Ecto neural progenitor cell (in vitro differentiated cells): ENCODE measurements at places on chromosomes 13 and 19.
A peak's percentile ranks its signal among the peaks of the same experiment; 100 is the strongest.

GRCh38 chr13:21696865-21697448, 26.1 kb downstream of the FGF9 start:
- no peak for DNase-seq

GRCh38 chr13:43698758-43699157, 88.0 kb downstream of the ENOX1 start:
- DNase-seq: no peak

DNA sequence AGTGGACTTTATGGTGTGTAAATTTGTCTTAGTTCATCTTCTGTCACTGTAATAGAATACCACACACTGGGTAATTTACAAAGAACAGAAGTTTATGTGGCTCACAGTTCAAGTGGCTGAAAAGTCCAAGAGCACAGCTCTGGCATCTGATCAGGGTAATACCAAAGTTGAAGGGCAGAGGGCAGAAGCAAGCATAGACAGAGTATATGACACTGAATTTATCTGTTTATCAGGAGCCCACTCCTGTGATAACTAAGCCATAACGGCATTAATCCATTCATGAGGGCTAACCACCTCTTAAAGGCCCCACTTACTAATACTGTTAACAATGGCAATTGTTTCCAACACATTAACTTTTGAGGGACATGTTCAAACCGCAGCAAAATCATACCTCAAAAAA, 4.0 kb upstream of the RFXAP start:
- DNase-seq: no peak

GRCh38 chr13:43785650-43786471, 911 bp downstream of the ENOX1 start:
- peak; percentile 76 for DNase-seq

DNA sequence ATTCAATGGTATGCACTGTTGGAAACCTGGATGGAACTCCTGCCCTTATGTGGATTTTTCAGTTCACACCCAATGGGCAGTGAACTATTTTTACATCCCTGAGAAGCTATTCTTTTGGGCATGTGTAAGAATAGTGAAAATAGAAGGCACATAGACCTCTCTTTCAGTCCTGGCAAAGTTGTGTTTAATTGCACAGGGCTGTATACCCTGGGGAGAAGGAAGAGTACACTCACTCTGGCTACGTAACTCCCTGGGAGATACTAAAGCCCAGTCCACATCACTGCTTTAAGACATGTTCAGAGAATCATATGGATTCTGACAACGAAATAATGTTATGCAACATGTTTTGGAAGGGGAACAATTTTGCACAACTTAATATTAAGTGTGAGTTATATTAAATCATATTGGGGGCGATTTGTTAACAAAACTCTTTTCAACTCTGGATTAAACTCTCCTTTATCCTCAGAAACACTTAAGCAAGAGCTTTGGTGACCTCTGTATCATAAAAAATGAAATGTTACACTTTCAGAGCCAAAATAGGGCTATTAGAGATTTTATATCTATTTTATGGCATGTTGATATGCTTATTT, 166.1 kb downstream of the DCT start:
- DNase-seq: no peak

GRCh38 chr19:12953799-12954611, 3.0 kb downstream of the GADD45GIP1 start:
- DNase-seq: no peak

GRCh38 chr19:39826311-39826945, 7.5 kb downstream of the DYRK1B start:
- DNase-seq: no peak

- peak; percentile 63 for DNase-seq
Measured at GRCh38 chr13:109196948-109197347, 567.5 kb downstream of the MYO16 start.

- DNase-seq: no peak
Measured at GRCh38 chr13:43387880-43388279, 364.5 kb downstream of the DNAJC15 start.

DNA sequence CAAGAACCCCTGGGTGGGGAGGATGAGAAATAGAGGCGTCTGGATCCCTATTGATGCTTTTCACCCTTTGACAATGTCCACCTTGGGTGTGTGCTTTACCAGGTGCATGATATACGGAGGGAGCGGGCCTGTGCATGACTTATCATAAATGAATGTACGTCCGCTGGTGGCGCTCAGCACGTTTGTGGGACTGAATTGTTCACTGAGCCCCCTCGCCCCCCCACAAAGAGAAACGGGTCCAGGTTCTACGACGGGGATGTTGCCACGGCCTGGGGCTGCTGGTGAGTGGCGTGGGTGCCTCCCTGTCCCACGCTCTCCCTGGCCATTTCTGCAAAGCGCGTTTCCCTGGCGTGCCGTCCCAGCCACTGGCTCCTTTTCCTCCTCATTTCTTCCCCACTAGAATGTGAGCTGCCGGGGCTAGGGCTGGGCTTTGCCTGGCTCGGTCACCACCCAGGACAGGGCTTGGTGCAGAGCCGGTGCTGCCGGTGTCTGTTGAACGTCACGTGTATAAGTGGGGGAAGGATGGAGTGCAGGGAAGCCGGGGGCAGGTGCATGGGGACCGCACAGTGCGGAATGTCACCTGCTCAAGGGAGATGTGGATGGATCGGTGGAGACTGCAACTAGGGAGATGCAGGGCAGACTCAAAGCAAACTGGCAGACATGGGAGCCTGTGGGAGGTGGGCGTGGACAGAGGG, 21.6 kb downstream of the LRRC4B start:
- peak; percentile 34 for DNase-seq

GRCh38 chr19:45962021-45962420, 11.6 kb downstream of the NOVA2 start:
- DNase-seq: no peak

DNA sequence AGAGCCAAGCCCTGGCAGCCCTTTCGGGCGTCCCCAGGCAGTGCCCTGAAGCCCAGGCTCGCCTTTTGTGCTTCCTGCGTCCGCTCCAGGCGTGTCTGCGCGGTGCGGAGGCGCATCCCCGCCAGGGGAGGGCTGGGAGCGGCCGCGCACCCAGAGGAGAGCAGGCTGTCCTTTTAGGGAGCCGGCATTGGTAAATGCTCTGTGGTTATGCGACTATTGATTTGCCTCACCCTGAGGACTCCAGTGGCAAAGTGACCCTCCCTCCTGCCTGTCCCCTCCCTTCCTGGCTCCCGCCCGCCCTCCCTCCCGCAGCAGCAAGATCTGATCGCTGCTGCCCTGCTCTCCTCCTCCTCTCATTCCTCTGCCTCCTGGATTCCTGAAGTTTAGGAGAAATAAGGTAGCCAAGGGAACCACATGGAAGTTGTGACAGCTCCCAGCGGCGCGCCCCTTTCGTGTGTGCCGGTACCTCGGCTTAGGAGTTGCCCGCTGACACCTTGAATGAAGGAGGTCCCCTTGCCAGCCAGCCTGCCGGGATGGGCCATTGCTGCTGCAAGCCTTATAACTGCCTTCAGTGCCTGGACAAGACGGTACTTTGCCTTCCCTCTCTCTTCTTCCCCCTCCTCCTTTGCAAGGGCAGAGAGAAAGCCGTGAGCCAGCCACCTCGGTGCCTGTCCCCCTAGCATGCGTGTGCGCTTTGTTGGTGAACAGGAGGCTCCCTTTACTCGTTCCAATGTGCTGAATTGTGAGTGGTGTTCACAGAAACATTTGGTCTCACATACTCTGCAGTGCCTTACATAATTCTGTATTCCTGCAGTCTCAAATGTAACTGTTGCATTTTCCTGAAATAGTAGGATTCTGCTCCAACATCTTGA, 166.9 kb downstream of the SLC7A1 start:
- peak; percentile 74 for DNase-seq

DNA sequence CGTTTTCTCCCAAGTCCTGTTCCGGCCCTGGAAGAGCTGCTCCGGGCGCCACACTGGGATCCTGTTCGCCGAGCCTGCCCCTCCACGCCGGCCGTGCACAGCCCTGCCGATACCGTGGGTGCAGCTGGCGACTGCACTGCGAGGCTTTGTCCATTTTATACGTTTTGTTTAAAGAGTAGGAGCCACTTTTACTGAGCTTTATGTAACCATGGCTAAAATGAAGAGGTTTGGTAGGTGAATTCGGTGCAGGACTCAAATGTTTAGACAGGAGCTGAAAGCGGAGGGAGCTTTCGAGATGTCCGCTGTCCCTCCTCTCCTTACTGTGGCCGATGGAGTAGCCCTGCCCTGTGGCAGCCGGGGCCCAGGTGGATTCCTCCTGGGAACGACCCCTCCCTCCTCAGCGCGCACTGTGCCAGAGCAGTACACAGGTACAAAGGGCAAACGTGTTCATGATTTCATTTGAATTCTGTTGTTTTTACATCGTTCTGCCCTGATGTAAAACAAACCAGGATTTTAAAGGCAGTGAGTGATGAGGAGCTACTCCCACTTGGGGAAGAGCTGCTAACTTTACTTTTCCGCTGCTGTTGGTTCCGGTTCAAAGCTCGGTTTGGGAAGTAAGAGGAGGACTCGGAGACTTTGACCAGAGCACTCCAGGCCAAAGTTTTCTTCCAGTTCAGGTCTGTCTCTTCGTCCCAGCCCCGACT, 1.7 kb downstream of the COL4A2 start:
- DNase-seq: no peak

DNA sequence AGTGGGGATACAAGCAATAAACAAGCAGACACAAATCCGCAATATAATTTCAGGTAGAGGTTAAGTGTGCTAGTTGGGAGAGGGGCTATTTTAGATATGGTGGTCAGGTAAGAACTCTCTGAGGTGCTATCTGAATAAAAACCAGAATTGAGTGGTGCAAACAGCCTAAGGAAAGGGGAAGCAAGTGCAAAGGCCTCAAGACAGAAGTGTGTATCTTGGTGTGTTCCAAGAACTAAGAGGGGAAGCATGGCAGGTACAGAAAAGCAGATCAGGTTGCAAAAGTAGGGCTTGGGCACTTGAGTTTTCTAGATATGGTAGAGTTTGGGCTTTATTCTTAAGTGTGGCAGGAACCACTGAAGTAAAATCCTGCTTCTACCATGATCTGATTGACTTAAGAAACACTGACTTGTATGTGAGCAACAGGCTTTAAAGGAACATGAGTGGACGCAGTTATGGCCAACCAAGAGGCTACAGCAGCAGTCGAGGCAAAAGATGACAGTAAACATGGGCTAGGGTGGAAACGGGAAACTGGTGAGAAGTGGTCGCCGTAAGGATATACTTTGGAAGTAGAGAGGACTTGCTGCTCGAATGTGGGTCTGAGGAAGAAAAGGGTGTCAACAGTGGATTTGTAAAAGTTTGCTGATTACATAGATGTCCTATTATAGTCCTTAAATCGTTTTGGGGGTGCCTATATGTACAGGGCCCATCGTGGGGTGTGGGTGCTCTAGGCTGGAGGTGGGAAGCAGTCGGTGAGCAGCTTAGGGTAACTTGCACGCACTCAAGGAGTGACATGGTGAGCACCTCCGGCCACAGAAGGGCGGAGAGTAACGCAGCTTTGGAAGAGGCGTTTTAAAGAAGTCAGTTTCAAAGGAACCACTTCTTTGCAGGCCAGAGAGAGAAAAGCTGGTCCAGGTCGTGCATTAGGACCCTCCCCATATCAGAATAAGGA, 677 bp downstream of the TGDS start:
- peak; percentile 53 for DNase-seq

DNA sequence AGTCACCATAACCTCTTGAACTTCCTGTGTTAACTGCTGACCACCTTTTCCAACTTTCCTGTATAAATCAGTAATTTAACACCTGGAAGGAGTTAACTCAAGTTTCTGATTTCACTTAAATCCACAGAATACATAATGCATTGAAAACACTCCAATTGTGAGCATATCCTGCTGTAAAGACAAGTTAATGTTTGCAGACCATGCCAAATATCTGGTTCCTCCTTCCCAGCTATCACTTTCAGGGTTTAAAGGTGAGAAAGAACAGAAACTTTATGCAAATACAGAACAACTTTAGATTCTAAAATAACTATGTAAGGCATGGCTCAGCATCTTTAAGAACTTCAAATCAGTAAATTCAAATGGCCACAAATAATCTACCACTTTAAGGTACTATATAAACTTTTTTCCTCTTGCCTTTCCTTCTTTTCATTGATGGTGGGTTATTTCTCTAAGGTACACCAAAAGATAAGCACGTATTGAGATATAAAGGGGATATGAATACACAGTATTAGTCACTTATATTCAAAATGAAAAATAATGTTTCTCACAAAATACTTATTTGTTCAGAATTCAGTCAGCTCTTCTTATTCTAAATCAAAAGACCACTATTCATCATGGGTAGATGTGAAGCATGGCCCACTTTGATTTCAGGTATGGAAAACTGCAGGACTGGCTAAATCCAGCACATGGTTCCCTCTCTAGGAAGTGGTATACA, 6.6 kb upstream of the TPTE2 start:
- DNase-seq: no peak

GRCh38 chr19:5993201-5993600, 15.3 kb upstream of the RANBP3 start:
- DNase-seq: no peak

DNA sequence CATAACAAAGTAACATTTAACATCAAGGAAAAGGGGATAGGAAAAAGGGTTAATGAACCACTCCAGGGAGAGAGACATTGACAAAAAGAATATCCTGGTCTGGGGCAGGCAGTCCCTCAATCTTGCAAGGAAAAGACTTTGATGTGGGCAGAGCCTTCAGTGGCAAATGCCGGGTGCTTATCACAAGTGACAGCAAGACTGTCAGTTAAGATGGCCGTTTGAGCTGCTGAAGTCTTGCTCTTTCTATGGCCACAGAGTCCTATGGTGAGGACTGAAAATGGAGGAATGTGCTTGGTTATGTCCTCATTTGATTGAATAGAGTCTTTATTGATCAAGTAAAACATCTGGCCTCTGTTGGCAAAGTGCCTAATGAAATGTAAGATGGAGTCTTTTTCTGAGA, 112.1 kb downstream of the B3GLCT start:
- no peak for DNase-seq

- no peak for DNase-seq
Measured at GRCh38 chr13:29081036-29081435, 260.9 kb downstream of the MTUS2 start.

GRCh38 chr19:12868540-12869112, 12.6 kb downstream of the DNASE2 start:
- DNase-seq: no peak

DNA sequence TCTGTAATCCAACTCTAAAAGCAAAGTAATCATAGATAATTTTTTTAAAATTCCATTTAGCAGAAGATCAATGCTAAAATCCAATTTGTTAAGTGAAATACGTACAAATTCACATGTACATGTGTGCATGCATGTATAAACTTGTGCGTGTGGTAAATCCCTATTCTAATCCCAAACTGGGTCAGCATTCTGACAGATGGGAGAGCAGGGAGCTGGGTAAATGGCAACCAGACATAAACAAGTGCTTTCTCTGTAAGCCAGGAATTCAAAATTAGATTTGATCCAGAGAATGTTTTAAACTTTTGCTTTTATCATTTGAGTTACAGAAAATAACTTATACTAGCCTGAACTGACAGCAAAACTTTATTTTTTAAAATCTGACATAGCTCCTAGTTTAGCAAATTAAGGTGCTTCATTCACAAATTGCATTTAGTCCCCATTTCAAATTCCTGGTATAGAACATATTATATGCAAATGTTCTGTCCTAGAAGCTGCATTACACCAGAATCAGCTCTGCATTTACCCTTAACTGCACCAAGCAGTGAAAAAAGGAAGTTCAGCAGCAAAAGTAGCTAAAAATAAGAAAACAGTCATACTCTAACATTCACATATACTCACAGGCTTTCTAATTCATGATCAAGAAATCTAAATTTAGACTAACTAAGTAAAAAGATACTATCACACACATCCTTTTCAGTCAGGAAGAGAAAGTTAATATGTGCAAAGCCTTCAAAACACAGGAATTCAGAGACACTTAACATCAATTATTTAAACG, 32.6 kb downstream of the UBL3 start:
- DNase-seq: no peak
